ENCODE measurements at places on chromosomes 12 and 14.

- no peak for DNase-seq
Observed at GRCh38 chr12:72839696-72840095, 567.5 kb downstream of the TRHDE start.

DNA sequence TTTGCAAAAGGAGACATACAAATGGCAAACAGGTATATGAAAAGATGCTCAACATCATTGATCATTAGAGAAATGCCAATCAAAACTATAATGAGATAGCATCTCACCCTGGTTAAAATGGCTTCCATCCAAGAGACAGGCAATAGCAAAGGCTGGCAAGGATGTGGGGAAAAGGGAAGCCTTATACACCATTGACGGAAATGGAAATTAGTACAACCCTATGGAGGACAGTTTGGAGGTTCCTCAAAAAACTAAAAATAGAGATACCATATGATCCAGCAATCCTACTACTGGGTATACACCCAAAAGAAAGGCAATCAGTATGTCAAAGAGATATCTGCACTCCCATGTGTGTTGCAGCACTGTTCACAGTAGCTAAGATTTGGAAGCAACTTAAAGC is 17.3 kb upstream of the CKAP4 start:
- no peak for DNase-seq

GRCh38 chr14:100586153-100586402 is 1.1 kb downstream of the BEGAIN start:
- DNase-seq = no peak

DNA sequence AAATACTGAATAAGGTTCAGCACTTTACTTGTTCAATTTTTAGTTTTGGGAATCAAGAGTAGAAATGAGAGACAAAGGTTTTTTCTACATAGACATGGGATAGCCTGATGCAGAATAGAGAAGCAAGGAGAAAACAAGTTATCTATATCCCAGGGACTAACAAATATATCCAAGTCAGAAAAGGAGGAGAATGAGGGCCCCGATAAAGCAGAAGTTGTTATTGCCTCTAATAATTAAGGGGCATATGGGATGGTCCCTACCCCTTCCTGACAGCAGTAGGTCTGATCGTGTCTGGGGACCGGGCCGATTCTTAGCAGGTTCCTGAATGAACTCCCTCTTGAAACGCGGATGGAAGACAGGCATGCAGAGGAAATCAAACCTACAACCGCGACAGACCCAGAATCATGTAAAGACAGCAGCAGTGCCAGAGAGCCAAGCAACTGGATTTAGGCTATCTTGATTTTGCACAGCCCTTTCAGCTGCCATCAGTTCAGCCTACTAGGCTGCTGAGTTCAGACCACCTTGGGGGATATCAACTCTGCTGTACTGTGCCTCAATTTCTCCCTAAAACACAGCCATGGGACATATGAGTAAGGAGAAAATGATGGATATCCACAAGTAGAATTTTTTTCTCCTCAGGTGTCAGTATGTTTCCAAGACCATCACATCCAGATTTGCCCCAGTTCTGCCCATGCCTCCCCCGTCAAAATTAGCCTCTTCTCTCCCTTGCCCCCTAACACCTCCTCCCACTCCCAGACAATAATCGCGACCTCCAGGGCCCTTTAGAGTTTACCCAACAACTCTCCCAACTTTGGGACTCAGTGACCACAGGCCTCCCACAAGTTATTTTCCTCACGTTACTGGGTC is 706 bp downstream of the PRMT5 start:
- DNase-seq = no peak

- no peak for DNase-seq
Observed at GRCh38 chr12:89786177-89786810, 77.7 kb upstream of the ATP2B1 start.

DNA sequence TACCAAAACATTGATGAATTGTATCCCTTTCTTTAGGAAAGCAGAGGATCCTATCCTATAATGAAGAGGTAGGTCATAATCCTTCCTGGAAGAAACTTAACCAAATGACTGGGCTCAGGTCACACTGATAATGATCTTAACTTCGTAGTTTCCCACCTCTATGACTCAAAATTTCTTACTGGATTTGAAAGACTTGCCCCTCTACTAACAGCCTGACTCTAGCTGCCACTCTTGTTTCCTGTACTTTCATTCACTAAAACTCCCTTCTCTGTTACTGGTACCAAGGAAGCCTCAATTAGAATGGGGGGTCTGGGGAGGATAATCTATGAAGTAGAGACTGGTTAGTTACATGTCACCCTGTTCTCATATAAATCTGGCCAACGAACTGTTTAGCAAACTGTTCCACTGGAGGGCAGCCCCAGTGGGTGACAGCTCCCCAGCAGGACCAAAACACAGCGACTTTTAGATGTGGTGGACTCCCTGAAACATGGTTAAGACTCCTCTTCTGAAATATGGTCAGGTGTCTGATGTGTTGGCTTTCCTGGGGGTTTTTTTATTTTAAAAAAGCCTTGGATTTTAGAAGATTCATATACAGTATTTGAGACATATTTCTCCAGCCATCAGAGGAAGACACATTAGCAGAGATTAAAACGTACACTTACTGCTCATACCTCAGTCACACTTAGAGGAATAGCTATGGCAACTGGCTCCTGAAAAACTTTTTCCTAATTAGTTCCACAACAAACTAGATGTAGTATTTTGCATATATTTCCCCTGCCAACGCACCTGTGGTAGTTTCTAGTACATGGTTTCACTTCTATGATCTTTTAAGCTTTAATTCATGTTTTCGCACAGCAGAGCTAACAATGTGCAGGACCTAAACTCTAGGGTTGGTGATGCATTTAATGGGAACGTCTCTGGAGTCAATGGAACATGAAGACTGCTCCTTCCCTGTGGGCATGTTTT is 72.3 kb downstream of the ACADS start:
- DNase-seq = no peak

DNA sequence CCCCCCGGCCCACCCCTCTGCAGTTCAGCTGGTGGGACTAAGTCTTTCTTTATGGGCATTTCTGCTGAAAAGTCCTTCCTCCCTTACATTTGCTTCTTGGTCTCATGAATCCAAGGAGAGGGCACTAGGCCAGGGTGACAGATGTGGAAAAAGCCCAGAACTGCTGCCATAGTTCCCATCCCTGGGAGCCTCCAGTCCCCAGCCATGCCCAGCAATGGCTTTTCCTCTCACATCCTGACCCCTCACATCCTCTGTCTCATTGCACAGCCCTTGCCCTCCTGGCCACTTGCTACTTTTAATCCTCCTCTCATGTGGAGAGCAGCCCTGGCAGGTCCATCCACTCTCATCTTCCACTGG is 122.5 kb downstream of the ZFP36L1 start:
- no peak for DNase-seq
